ENCODE measurements at places on chromosomes 11 and 22.

GRCh38 chr11:27395556-27396258 lies 32.7 kb upstream of the CCDC34 start:
- DNase-seq: no peak

GRCh38 chr22:16987822-16988221 lies 20.2 kb downstream of the GAB4 start:
- DNase-seq: no peak

DNA sequence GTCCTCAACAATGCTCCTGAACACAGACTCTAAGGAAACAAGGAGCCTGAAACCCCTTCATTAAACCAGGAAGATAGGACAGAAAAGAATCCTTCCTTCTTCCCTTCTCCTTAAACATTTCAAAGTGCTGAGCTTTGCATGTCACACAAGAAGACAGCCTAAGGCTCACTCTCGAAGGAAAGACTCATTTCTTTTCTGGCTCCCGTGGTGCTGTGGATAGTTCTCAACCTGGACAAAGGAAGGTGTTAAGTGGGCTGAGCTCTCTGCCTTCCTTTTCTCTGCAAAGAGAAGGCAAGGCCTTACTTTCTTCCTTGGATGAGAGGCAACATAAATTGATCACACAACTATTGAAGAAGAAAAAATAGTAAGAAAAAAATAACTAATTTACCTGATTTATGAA lies 452.4 kb upstream of the DDI1 start:
- DNase-seq: no peak

GRCh38 chr11:19025481-19026406 lies 34.8 kb downstream of the MRGPRX2 start:
- no peak for DNase-seq

- DNase-seq: no peak
These were observed 21.5 kb upstream of the CABP2 start for GRCh38 chr11:67544616-67545242.

- DNase-seq: no peak
These were observed 93.2 kb downstream of the PLEKHA7 start for GRCh38 chr11:16921019-16921418.

- DNase-seq: no peak
These were observed 29.0 kb downstream of the RTN4R start for GRCh38 chr22:20238901-20239675.

GRCh38 chr22:19636696-19637407 lies 77.5 kb upstream of the SEPTIN5 start:
- no peak for DNase-seq

- no peak for DNase-seq
These were observed 53.8 kb downstream of the CASP12 start for GRCh38 chr11:104844451-104844850.

DNA sequence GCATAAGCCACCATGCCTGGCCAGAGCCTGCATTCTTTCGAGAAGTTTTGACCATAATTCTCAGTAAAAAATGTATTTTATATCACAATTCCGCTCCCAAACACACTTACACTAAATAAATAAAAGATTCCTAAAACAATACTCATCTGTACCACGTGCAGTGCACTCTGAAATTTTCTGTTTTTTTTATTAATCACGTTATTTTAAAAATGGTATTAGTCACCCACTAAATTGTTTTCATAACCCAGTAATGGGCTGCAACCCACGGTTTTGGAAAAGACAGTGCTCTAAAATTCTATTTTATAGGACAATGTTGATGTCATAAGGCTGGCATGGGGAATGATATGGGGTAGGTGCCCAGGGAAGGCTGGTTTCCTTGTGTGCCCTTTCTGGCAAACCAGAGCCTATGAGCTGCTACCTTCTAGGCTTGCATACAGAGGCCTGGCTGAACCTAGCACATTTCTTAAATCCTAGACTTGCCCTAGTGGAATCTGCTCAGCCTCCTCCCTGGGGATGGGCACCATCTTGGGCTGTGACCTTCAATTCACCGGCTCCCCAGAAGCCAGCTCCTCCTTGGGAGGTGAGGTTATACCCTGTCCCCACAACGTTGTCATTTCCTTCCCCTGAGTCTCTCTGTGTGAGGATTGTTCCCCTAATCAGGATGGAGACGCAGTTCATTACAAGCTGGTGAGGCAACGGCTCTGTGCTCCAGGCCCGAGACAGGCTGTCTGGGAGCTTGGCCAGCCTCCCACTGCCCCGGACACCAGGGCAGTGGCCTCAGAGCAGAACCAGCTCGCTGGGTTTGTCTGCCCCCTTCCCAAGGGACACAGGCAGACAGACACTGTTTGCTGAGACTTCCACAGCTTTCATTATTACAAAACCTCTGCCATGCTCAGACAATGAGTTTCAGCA lies 116.5 kb upstream of the NAV2 start:
- no peak for DNase-seq

GRCh38 chr11:66857927-66858185 lies 992 bp downstream of the LRFN4 start:
- DNase-seq: no peak

GRCh38 chr22:19930551-19931486 lies 10.8 kb upstream of the COMT start:
- no peak for DNase-seq
